ENCODE measurements at places on chromosomes 6 and 20. TPM values are rescaled to one million over a fixed set of nuclear protein-coding genes. Genes with fewer than 3 reads are reported as not detected.

SLC17A5 gene
- total RNA-seq, result 52.0 TPM

FAM83B gene
- total RNA-seq, result 3.6 TPM

PKIB gene
- 8.7 TPM for total RNA-seq

GLP1R gene
- 2.6 TPM for total RNA-seq

CD93 gene
- 46.7 TPM for total RNA-seq

PRPF6 gene
- total RNA-seq, result 44.1 TPM

RHAG gene
- total RNA-seq, result not detected

RUNX2 gene
- 6.3 TPM for total RNA-seq

PDE7B gene
- 22.9 TPM for total RNA-seq

OXT gene
- not detected for total RNA-seq

ZBTB46 gene
- 1.7 TPM for total RNA-seq

HDGFL1 gene
- 2.9 TPM for total RNA-seq

EBF4 gene
- 14.4 TPM for total RNA-seq

COL11A2 gene
- 0.72 TPM for total RNA-seq

SS18L1 gene
- total RNA-seq, result 5.5 TPM

CRISP2 gene
- 0.96 TPM for total RNA-seq

C6orf15 gene
- total RNA-seq, result not detected

- no peak for DNase-seq
Observed at GRCh38 chr20:24673678-24674570, 204.5 kb downstream of the SYNDIG1 start.

- DNase-seq, result no peak
Observed at GRCh38 chr20:63544241-63544957, 3.1 kb downstream of the SRMS start.

GRCh38 chr6:19547507-19547906 is 289.7 kb upstream of the ID4 start:
- DNase-seq, result no peak

- DNase-seq, result no peak
Observed at GRCh38 chr20:35893942-35894341, 60.4 kb downstream of the SCAND1 start.

GRCh38 chr6:27966044-27966443 is 9.0 kb downstream of the OR2B6 start:
- DNase-seq, result no peak

DNA sequence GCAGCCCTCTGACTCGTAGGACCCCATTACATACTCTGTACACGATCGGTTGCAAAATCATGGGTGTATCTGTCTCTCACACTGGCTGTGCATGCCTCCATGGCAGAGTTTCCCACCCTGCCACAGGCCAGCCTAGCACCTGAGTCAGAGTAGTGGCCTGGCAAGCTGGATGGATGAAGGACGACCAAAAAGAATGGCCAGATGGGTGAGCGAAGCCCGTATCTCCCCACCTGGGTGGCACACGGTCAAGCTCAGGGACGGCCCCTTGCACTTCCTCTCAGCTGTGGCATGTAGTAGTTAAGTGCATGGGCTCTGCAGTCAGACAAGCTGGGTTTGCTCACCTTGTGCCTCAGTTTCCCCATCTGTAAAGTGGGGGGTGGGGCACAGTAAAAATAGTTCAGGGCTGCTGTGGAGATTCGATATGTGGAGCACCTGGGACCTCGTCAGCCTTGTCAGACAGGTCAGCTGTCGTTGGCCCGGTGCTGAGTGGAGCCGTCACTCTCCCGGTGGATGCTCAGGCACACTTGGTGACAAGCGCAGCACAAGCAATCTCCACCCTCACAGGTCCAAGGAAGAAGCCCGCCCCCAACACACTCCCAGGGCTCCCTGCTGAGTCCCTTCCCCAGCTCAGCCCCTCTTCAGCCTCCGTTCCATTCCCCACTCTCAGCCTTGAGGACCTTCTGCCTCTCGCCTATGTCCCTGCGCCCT is 12.6 kb downstream of the CPNE5 start:
- DNase-seq, result no peak

GRCh38 chr6:135707426-135707825 is 144.1 kb upstream of the PDE7B start:
- no peak for DNase-seq

- DNase-seq, result no peak
Observed at GRCh38 chr6:163983679-163984078, 569.2 kb downstream of the QKI start.

- no peak for DNase-seq
Observed at GRCh38 chr6:5294392-5295211, 33.3 kb downstream of the FARS2 start.

- no peak for DNase-seq
Observed at GRCh38 chr6:158698931-158699330, 49.1 kb downstream of the SYTL3 start.

- DNase-seq, result no peak
Observed at GRCh38 chr6:85127168-85127498, 322.8 kb upstream of the NT5E start.

DNA sequence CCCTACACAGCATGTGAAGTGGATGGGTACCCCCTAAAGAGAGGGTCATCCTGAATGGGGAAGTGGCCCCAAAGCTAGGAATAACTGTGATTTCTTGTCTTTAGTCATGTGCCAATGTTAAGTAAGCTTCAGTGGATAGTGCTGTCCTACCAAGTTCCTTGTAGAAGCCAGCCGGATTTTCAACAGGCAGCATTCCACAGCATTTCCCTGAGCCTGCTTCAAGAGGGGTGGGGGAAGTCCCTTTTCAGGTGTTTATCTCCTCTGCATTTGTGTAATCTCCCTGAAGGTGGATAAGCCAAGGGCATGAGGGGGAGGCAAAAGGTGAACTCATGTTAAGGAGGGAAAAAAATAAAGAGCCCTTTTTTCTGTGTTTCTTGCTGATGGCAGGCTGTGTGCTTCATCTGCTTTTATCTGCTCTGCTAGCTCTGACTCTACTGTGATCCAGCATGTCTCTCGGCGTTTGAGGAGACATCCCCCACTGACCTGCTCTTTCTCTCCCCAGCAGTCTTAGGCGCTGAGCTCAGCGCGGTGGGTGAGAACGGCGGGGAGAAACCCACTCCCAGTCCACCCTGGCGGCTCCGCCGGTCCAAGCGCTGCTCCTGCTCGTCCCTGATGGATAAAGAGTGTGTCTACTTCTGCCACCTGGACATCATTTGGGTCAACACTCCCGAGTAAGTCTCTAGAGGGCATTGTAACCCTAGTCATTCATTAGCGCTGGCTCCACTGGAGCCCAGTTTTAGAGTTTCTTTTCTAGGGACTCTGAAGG is 1.9 kb downstream of the EDN1 start:
- peak; percentile 41 for DNase-seq

DNA sequence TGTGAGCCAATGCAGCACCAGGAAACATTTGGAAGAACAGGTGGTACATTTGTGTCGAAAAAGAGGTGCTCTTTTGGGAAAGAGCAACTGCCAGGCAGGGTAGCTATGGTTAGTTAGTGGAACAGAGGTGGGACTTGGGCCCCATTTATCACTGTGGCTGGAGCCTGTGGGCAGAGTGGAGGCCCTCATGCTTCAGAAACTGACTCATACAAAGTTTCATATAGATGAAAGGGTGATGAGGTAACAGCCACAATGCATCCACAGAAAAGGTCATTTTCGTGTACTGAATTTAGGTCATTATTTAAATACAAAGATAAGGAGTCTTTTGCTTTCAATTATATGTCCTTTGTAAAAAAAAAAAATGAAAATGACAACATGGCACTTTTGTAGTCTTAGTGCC is 76.4 kb upstream of the HS3ST5 start:
- DNase-seq, result no peak

DNA sequence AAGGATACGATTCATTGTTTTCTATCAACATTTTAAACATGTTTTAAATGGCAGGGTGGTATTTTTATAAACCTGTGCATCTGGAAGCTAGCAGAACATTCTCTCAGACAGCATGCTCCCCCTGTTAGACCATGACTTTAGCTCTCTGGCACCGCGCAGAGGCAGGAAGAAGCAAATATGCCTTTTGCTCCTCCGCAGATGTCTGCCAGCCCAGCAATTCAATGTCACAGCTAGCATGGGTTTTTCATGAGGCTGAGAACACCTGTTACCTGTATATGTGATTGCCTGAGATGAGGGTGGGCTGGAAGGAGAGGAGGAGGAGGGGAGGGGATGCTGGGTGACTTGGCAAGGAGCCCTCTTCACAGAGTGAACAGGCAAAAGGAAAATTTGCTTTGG is 6.7 kb downstream of the MTCH1 start:
- DNase-seq, result peak; percentile 73

GRCh38 chr20:5882166-5882565 is 68.2 kb downstream of the TRMT6 start:
- DNase-seq, result no peak

- DNase-seq, result peak; percentile 23
Observed at GRCh38 chr6:108115598-108116058, 41.1 kb upstream of the OSTM1 start.

DNA sequence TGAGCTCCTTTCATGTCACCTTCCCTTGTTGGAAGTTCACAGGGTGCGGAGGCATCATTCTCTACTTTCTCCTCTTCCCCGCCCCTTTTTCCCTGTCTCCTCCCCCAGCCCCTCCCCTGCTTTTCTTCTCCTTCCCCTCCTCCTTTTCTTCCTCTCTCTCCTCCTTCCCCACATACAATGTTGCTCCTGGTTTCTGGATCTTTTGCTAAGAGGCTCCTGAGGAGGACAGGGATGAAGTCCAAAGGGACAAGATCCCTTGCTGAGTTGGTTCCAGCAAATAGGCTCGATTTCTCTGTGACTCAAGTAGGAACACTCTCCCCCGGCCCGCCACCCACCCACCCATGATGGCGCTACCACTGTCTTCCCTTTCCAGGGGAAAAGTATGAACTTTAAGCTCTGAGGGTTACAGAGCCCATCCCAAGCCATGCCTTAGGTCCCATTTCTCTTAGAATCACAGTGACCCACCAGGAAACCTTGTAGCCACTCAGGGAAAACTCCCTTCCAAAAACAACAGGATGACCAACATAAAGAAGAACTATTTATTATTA is 852 bp upstream of the TFEB start:
- no peak for DNase-seq

GRCh38 chr20:36855241-36855657 is 20.7 kb upstream of the TLDC2 start:
- DNase-seq, result no peak

- DNase-seq, result no peak
Observed at GRCh38 chr6:133408132-133408531, 167.0 kb downstream of the EYA4 start.

DNA sequence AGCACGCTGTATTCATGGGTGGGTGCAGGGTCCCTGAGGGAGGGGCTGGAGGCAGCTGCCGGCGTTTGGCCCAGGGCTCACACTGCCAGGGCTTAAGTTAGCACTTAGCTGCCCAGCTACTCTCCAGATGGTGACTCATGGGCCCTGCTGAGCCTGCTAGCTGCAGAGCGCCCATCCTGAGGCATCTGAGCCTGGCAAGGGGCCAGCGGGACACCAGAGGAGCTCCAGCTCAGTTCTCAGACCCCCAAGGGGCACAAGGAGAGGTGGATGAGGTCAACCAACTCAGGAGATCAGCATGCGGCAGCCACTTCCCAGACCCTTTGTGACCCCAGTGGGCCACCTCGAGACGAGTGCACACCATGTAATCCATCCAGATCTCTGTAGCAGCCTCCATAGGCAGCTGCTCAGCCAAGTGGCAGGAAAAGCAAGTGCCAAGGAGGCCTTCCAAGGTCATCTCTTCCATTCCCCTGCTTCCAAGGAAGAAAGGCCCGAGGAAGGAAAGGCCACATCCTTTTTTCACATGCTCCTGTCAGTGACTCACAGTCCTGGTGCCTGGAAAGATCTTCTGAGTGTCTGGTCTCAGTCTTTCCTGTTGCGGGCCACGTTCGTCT is 35.3 kb downstream of the FOXP4 start:
- peak; percentile 85 for DNase-seq

DNA sequence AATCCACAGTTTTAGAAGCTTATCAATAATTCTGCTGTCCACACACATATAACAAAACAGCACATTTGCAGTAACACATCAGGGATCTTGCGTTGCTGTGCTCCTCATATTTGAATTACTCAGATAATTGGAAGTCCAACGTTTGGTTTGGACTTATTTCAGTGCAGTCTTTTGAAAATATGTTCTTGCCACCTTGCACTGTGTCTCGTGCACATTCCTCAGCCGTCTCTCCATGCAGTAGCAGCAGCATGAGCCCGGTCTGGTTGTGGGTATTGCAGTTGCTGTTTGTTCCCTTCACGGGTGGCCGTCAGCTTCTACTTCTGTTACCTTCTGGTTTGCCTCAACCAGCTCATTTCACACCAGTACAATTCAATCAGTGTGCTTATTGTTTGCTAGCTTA is 215.5 kb downstream of the SLC24A3 start:
- DNase-seq, result no peak

DNA sequence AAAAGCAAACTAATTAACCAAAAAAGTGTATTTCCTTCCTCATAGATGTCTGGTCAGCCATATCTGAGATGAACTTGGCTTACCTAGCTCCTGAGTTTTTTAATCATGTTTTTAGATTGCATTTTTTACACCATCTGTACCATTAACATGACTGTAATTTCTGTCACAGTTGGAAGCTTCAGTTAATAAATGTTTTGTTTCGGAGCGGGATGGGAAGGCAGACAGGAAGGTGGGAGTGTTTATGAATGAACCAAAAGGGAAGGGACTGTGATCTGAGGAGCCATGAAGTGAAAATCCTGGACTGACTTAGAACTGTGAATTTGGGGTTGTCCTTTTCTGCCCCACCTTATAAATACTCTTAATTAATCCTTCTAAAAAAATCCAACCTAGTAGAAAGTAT is 445.6 kb upstream of the SOX4 start:
- DNase-seq, result no peak

- no peak for DNase-seq
Observed at GRCh38 chr6:61586934-61587537, 699.0 kb downstream of the KHDRBS2 start.

GRCh38 chr20:50957798-50958614 is at the start of gene DPM1:
Gene DPM1 (minus strand): TSS chr20:50958532. CDS start chr20:50958523, 9 bp downstream.
- peak; percentile 94 for DNase-seq

GRCh38 chr6:161085246-161085645 is 93.7 kb downstream of the MAP3K4 start:
- DNase-seq, result no peak

DNA sequence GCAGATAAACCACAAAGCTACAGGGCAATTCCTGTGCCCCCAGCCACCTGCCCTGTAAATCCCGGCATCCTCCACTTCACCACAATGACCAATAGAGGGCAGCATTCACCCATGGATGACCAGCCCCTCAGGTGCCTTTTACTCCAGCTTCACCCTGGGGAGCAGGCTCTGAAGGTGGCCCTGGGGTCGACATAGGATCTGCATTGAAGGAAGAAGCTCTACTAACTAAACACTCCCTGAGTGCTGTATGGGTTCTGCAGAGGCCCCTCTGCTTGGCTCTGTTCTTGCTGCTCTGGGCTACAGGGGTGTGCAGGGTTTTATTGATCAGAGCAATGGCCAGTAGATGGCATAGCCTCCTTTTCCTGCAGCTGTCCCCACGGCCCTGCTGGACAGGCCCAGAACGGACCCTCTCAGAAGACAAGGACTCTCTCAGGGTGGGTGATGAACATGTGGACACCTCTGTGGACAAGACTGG is 20.3 kb downstream of the CST4 start:
- peak; percentile 25 for DNase-seq

- DNase-seq, result no peak
Observed at GRCh38 chr6:169145991-169146501, 107.6 kb downstream of the THBS2 start.

- DNase-seq, result no peak
Observed at GRCh38 chr6:164917211-164917610, 392.2 kb downstream of the C6orf118 start.
